ENCODE measurements at places on chromosomes 12 and 14.
A peak's percentile ranks its signal among the peaks of the same experiment; 100 is the strongest.

- DNase-seq: no peak
These were observed 187.2 kb downstream of the SYNE2 start for GRCh38 chr14:64040044-64040443.

GRCh38 chr14:99202516-99202915, 69.5 kb downstream of the BCL11B start:
- DNase-seq: no peak

DNA sequence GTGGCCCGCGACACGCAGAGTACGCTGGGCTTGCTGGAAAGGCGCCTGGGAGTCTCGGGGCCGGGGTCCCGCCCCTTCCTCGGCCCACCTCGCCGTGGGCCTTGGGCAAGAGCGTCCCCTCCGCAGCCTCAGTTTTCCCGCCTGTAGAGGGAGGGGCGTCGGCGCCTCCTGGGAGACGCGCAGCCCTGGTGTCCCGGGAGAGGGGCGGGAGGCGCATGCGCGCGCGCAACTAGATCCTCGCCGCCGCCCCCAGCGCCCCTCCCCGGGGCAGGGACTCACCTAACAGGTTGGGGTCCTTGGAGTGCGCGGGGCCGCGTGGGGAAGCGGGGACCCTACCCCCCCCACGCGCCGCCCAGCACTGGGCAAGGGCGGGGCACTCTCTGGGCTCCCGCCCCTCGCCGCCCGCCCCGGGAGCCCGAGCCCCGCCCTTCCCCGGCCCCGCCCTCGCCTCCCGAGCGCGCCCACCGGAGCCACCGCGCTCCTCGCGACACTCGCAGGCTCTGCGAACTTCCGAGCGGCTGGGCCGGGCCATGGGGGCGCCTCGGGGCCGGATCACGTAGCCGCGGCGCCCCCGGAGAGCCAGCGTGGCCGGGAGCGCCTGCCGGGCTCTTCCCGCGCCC, at the start of gene KIF26A:
Gene KIF26A, plus strand, starts transcription at position 490 of the 620 bp plus-strand sequence. CDS start 136 bp downstream, outside the sequence.
- no peak for DNase-seq

GRCh38 chr14:74988131-74988530, 14.6 kb upstream of the EIF2B2 start:
- no peak for DNase-seq

GRCh38 chr14:64685371-64686281, 18.6 kb upstream of the PLEKHG3 start:
- no peak for DNase-seq

DNA sequence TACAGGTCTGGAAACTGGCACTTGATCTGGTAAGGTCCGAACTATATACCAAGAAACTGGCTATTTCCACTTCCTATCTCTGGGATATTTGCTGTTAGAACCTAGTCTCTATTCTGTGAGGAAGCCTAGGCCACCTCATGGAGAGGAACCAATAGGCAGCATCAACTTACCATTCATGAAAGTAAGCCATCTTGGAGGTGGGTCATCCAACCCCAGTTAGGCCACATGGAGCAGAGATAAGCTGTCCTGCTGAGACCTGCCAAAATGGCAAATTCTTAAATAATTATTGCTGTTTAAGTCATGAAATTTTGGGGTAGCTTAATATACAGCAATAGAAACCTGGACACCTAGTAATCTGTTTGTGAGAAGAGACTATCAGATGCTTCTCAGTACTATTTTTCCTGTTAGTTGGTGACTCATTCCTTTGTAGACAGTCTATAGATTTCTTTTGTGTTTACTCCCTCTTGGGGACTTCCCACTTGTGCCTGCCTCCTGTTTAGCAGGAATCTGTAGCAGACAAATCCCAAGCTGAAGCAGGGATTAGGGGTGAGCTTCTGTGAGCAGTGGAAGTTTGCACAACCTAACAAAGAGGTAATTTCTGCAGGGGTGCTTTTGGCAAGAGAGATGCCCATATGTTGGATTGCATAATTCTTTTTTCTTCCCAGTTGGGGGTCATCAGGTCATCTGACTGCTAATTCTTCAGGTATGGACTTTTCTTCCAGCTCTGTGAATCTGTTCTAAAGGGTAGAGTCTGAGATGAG, 136.8 kb downstream of the IGF1 start:
- DNase-seq: no peak

- DNase-seq: peak; percentile 18
These were observed 25.1 kb downstream of the SPPL3 start for GRCh38 chr12:120879102-120879501.

GRCh38 chr12:50991291-50991690, 34.9 kb downstream of the SLC11A2 start:
- no peak for DNase-seq

All from nucleus accumbens (tissue), 56 donors.